ENCODE measurements at places on chromosomes 5 and 9.

GRCh38 chr9:87464110-87464991 lies 33.3 kb upstream of the DAPK1 start:
- DNase-seq = no peak

- no peak for DNase-seq
Measured at GRCh38 chr5:131230406-131230805, 33.4 kb upstream of the CDC42SE2 start.

GRCh38 chr9:91778031-91778430 lies 172.0 kb downstream of the ROR2 start:
- no peak for DNase-seq

GRCh38 chr9:113990975-113991471 lies 87.1 kb downstream of the AMBP start:
- DNase-seq = no peak

GRCh38 chr5:180332051-180332517 lies 21.1 kb downstream of the GFPT2 start:
- DNase-seq = no peak

- no peak for DNase-seq
Measured at GRCh38 chr9:90569511-90569910, 73.1 kb downstream of the DIRAS2 start.

DNA sequence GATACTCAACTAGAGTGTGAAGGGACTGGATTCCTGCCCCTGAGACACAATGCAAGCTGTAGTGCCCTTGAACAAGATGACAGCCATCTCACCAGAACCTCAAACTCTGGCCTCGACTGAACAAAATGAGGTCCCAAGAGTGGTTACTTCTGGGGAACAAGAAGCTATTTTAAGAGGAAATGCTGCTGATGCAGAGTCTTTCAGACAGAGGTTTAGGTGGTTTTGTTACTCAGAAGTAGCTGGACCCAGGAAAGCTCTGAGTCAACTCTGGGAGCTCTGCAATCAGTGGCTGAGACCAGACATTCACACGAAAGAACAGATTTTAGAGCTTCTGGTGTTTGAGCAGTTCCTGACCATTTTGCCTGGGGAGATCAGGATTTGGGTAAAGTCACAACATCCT lies 2.4 kb downstream of the ZNF483 start:
- DNase-seq = no peak

GRCh38 chr9:113795811-113796392 lies 80.2 kb upstream of the ZNF618 start:
- DNase-seq = no peak

- DNase-seq = no peak
Measured at GRCh38 chr9:134356496-134357470, 30.5 kb downstream of the RXRA start.

DNA sequence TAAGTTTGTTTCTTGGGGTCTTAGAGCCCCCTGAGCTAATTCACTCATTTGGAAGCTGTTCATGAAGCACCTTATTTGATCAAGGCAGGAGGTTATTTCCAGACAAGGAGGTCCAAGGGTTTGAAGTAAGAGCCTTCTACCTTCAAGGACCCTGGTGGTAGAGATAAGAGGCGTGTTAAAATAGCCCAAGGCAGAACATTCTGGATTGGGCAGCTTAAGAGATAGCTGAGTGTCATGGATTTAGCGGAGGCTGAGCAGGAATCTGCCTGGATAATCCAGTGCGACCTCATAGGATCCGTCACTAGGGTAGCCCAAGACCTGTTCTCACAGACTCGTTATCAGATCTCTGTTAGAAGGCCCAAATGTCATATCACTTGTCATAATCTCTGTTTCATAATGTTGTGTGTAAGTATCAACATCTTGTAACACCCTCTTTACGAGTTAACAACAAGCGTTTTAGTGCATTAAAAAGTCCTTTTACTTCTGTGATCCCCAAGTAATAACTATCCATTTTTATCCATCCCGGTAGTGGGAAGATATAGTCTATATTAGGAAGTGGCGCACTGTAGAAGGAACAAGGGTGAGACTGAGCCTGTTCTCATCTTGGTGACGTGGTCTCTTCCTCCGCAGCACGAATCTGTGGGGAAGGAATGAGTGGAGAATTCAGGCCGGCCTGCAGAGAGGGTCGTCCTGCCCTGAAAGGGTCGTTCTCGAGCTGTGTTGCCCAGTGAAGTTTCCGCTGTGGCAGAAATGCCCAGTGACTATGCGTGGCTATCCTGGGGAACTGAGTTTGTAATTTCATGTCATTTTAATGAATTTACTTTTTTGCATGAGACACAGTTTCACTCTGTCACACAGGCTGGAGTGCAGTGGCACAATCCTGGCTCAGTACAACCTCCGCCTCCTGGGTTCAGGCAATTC lies 28.8 kb downstream of the SLC25A25 start:
- DNase-seq = no peak

DNA sequence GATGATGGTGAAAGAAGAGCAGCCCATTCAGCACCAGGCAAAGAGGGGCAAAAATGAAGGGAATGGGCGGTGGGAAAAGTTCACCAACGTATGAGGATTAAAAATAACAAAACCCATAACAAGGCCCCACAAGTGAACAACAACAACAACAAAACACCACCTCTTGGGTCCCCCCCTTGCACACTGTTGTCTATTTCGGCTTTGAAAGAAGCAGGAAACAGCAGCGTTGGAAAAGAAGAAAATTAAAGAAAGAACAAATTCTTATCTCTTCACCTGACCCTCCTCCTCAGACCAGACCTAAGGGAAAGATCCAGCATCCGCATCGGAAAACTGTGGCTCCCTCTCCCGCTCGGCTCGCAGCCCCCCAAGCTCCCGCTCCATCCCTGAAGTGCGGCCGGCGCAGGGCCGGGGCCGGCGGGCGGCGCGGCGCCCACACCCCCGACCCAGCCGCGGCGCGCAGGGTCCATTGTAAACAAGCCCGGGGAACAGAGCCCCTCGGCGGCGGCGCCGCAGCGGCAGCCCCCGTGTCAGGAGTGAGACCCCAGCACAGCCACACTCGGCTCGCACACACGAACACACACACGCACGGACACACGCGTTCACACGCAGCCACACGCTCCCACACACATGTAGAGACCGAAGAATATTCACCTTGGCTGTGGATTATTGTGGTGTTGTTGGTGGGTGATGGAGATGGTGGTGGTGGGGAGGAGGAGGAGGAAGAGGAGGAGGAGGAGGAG lies 535 bp downstream of the RFX3 start:
- DNase-seq = no peak

GRCh38 chr9:131609099-131609830 lies 63.9 kb downstream of the PRRT1B start:
- no peak for DNase-seq

DNA sequence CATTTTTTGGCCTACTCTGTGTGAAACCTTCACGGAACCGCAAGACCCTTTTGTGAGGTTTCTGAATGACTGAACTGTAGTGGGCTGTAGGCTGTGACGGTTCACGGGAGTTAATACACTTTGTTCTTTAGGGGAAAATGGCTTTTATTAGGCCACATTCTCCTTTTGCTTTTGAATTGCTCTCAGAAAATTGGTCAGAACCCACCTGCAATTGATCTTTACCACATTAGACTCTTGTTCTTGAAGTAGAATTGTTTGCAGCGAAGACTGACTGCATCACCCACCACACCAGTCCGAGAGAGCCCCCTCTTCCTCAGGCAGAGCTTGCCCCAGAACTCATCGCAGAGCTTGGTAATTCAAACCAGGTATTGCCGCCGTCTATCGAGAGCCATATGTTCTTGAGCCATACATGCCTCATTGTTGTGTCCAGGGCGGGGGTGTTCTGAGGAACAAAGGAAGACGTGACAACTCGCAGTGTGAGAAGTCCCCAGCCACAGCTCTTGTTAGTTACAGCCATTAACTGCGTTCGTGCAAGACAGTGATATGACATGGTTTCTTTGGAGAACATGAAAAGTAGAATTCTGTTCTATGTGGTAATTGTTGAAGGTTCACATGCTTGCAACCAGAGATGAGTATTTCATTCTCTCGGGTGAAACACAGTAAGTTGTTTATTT lies 166.4 kb upstream of the OTULINL start:
- DNase-seq = no peak

- DNase-seq = no peak
Measured at GRCh38 chr9:128505414-128505765, 871 bp downstream of the GLE1 start.

DNA sequence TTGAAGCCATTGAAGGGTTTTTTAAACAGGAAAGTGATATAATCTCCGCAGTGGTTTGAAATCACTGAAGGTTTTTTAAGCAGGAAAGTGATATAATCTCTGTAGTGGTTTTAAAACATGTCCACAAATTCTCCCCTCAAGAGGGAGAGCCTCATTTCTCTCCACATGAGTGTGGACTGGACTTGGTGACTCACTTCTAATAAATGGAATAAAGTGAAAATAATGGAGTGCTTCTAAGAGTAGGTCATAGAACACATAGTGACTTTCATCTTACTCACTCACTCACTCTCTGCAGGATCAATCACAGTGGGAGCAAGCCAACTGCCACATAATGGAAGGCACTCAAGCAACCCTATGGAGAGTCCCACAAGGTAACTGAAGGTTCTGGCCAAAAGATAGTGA lies 12.0 kb downstream of the CTNNAL1 start:
- no peak for DNase-seq

DNA sequence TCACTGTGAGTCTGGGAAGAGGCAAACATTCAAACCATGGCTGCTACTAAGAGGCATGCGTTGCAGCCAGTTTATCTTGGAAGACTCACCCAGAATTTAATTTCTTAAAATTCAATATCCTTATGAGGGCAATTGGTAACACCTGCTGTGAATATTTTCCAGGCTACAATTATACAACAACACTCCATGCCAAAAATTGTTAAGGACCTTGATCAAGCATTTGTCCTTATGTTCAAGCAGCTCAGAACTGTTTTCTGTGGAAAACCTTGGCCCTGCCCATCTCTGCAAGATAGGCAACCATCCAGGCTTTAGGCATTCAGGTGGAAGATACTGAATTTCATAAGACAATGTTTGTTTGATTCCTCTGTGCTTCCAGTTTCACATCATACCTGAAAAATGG lies 327.8 kb downstream of the FBXL7 start:
- DNase-seq = no peak

DNA sequence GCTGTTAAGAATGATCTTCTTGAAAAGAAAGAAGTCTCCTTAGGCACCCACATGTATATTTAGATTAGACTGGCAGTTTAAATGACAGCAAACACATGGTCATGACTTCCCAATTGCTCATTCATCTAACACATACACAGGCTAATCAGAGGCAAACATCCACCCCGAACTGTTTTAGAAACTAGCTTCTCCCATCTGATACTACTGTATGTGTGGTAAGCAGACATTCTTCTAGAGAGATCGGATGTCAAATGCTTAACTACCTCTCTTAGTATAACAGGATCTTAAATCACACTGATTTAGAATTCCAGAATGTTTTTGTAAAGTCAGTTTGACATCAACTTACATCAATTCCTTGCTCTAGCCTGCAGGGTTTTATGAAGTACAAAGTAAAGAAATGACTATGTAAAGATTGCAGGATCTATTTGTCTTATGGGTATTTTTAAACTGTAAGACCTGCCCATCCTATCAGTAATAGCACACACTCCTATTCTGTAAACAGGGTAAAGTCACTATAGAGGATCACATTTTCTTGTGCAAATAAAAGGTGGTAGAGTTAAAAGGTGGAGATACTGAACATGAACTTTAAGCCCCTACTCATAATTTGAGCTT lies 239.7 kb downstream of the MLLT3 start:
- DNase-seq = no peak

DNA sequence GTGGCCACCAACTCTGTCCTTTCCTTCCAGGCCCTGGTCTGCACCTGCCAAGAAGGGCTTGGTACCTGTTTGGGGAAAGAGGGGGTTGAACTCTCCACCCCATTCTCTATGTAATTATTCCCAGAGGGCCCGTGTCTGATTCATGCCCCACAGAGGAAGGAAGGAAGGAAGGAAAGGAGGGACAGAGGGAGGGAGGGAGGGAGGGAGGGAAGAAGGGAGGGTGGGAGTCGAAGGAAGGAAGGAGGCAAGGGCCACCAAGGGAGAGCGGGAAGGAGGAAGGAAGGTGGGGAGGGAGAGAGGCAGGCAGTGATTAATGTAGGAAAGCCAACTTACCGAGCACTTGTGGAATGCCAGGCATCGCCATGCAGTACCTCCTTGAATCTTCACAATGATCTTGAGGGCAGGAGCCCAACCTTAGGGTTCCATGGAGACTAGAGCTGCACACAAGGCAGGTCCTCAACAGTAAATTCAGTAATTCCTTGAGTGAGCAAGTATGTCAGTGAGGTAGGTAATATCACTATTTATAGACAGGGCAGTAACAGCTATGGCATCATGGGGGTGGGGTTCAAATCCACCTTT lies 75.8 kb downstream of the FGF18 start:
- no peak for DNase-seq

DNA sequence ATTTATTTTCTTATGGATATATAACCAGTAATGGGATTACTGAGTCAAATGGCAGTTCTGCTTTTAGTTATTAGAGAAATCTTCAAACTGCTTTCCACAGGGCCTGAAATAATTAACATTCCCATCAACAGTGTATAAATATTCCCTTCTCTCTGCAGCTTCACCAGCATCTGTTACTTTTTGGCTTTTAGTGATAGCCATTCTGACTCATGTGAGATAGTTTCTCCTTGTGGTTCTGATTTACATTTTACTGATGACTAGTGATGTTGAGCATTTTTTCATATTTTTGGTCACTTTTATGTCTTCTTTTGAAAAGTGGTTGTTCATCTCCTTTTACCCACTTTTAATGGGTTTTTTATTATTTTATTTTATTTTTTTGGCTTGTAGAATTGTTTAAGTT lies 1290.3 kb upstream of the CDH9 start:
- DNase-seq = no peak

DNA sequence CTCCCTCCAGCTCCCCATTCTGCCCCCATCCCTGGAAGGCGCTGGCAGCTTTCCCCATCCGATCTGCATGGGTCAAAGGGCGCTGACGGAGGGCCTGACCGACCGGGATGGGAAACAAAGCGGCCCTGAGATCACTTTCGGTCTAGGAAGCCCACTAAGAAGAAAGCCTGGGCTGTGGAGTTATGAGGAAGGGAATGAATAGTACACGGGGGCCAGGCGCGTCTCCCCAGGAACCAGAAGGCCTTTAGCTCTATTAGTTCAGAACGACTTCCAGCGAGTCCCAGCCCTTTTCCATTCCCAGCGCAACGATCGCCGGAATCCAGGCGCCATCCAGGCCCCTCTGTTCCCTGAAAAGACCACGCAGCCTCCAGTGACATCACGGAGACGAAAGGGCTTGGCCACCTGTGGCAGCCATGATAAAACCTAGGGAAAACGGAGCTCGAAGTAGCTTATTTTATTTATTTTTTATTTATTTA lies 70.1 kb upstream of the CCDC180 start:
- DNase-seq = no peak

DNA sequence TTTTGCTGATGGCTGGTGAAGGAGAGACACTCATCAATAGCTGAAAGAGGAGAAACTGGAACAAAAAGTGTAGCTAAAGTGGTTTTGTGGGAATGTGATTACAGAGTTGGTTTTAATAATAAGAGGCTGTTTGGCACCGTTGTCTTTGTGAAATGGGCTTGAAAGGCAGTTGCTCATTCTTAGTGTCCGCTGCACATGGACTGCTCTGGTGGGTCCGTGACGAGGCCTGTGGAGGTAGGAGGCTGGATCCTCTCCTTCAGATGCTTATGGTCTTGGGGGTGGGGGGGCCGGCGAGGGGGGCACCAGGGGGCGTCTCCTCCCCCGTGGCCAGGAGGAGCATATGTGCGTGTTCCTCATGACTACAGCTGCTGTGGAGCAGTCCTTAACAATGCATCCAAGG lies 29.8 kb downstream of the FUBP3 start:
- no peak for DNase-seq

Measured in vagina (tissue), 2 donors.